ENCODE measurements at places on chromosomes 6 and 20. TPM values are rescaled to one million over a fixed set of nuclear protein-coding genes. Genes with fewer than 3 reads are reported as not detected.

- no peak for DNase-seq
These were observed 12.5 kb downstream of the GNAS-AS1 start for GRCh38 chr20:58838174-58838573.

The BHLHE23 gene
- not detected for total RNA-seq

DNA sequence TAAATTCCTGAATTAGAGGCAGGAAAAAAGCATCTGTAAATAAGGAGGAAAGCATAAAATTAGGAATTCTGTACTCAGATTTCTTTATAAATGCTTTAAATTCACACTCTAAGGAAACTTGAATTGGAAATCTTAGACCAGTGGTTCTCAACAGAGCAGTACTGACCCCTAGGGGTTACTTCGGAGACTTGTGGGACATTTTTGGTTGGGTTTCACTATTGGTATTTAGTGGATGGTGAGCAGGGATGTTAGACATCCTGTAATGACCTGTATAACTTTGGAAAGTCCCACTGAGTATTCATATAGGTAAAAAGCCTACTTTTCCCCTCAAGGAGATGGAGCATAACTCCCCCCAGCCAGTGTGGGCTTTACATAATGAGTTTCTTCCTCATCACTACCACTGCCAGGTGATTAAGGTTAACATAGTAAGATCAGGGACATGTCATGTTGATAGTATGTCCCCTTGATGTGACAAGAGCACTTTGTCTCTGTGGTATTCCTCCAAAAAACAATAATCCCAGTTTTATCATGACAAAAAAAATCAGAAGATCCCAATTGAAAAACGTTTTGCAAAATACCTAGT, 31.0 kb downstream of the GLO1 start:
- no peak for DNase-seq

- DNase-seq: no peak
These were observed 97.0 kb downstream of the TRERF1 start for GRCh38 chr6:42354702-42355101.

The CRISP3 gene
- total RNA-seq: not detected

- DNase-seq: peak; percentile 12
These were observed 29.2 kb upstream of the IRF4 start for GRCh38 chr6:362231-362923.

DNA sequence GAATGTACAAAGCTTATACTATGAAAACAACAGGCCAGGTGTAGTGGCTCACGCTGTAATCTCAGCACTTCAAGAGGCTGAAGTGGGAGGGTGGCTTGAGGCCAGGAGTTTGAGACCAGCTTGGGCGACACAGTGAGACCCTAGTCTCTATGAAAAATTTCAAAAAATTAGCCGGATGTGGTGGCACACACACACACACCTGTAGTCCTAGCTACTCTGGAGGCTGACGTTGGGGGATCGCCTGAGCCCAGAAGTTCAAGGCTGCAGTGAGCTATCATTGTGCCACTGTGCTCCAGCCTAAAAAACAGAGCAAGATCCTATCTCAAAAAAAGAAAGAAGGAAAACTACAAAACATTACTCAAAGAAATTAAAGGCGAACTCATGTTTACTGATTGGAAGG, 7.3 kb upstream of the ASF1A start:
- no peak for DNase-seq

DNA sequence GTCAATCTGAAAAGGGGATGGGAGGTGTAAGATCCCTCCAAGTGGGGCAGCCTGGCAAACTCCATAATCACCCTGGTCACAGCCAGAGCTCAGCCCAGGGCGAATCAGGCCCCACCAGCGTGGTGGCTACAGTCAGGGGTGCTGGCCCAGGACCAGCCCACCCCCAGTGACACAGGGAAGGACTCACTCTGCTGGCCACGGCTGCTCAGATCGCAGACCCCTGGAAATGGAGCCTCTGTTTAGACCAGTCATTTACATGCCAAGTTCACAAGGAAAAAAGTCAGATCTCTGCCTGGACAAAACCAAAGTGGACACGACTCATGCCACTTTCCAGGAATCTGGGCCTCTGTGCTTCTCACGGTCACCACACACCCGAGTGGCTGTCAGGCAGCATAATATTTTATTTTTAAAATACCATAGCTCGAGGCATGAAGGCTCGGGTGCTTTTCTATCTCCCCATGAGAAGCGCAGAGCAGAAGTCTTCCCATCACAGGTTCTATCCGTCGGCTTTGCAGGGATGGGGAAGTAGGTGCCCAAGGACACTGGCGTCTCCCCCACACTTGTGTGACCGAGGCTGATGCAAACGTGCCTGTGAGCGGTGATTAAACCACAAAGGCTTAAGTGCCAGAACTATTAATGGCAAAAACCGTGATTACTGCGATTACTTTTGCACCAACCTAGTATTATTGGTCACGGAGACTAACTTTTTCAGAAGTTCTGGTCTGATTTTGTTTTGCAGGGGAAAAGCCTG, 13.0 kb downstream of the PXDC1 start:
- no peak for DNase-seq

DNA sequence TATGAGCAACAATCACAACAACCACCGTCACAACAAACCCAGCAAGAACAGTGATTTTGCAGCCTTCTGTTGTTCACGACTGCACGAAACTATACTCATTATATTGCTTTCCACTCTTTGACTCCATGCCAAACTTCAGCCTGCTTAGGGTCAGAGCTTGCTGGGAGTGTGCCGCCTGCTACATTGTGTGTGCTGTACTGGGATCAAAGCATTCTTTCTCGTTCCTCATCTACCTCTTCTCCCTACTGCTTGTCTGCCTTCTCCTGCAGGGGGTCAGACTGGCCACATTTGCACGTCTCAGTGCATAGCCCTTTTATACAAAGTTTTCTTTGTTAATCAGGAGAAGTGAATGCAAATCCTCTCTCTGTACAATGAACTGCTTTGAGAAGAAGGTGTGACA, 401.6 kb upstream of the CITED2 start:
- DNase-seq: no peak

The RCAN2 gene
- total RNA-seq: 312 TPM

DNA sequence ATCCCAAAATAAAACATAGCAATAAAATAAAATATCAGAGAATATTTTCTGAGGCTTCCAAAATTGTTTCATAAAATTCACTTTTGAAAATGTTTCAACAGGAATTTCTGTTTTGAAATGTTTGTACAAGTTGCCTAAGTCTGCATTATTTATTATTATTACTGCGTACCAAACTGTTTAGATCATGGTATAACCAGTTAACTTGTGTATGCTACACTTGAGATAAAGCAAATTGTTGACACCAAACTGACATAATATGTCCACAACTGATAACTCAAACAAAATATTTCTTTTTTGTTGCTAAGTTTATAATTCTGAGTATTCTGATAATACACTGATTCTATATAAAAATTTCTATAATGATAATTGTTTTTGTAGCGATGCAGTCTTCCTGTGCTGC, 531.8 kb upstream of the EYS start:
- DNase-seq: no peak

GRCh38 chr20:40900666-40901215, 127.9 kb upstream of the TOP1 start:
- no peak for DNase-seq

DNA sequence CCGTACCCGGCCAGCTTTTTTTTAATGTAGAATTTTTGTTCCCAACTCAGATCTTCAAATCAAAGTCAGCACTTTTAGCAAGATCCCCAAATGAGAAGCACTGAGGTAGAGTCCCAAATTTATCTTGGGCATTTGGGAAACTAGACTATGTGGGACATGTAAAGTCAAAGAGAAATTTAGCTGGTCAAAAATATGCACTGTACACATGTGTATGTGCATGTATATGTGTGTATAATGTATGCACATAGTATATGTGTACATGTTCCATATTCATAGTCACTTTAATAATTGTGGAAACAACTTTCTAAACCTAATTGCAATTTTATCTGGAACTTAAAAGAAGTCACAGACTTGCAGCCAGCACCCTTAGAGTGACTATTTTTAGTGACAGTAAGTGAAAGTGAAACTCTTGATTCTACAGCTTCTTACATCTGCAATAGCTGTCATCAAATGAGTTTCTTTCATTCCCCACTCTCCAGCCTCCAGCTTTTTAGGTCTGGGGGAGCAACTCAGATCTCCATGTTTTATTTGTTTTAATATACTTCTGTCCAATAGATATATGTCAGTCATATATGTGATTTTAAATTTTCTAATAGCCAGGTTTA, 53.6 kb downstream of the CDC40 start:
- no peak for DNase-seq

- DNase-seq: no peak
These were observed 258.1 kb downstream of the UTRN start for GRCh38 chr6:144543006-144543871.

All from left ventricle myocardium inferior (tissue), 1 donor.